Thoracic aorta (tissue), 2 donors: ENCODE measurements at places on chromosomes 11 and 22. TPM values are rescaled to one million over a fixed set of nuclear protein-coding genes. Genes with fewer than 3 reads are reported as not detected.

DNA sequence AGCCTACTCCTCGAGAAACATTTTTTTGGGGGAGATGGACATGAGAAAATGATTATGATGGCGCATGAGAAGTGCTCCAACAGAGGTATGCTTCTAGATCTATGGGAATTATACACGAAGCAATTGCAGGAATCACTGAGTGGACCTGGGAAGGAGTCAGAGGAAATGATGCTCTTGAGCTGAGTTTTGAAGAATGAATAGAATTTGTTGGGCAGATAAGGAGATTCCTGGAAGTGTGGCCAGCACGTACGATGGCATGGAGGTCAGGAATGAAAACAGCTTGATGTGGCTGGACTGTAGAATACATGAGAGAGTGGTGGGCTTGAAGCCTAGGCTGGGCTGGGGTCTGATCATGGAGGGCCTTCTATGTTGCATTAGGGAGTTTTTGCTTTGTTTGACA, 31.7 kb downstream of the ADAMTS15 start:
- no peaks in the 10 kb centered on the region for H3K27me3 ChIP-seq
- no peak for DNase-seq
- H3K4me3 ChIP-seq: no peak overlapping the region
- H3K36me3 ChIP-seq: no peaks in the 10 kb centered on the region

DNA sequence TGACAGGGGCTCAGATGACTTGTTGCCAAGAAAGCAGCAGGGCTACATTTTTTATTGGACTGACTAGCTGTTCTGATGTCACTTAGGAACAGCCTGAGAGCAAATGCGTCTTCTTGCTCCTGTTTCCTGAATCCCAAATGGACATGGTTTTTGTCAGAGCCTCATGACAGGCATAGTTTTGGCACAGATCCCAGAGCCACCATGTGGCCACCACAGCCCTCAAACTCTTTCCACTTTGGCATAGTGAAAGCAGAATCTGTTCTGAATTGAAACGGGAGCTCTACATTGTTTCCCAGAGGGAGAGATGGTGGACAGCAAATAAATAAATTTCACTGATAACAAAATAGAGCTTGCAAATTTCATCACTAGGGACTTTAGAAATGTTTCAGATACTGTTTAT, 222.2 kb downstream of the C11orf87 start:
- H3K36me3 ChIP-seq: no peaks in the 10 kb centered on the region
- H3K4me1 ChIP-seq: no peaks in the 10 kb centered on the region
- no peaks in the 10 kb centered on the region for H3K27me3 ChIP-seq

GRCh38 chr11:116176484-116177005, 596.2 kb downstream of the BUD13 start:
- no peaks in the 10 kb centered on the region for H3K4me1 ChIP-seq
- H3K4me3 ChIP-seq: no peak overlapping the region
- DNase-seq: no peak
- H3K27ac ChIP-seq: no peak overlapping the region

- H3K36me3 ChIP-seq: no peaks in the 10 kb centered on the region
- no peaks in the 10 kb centered on the region for H3K27me3 ChIP-seq
- DNase-seq: no peak
- no peaks in the 10 kb centered on the region for H3K4me1 ChIP-seq
Measured at GRCh38 chr11:59676205-59676604, 7.4 kb upstream of the PATL1 start.

- DNase-seq: no peak
- H3K4me3 ChIP-seq: peak within 1 kb of the TSS; percentile 85
- peaks cover 77% of the 10 kb centered on the region for H3K4me1 ChIP-seq
- peaks cover 21% of the 10 kb centered on the region for H3K36me3 ChIP-seq
- H3K27me3 ChIP-seq: no peaks in the 10 kb centered on the region
- peak within 1 kb of the TSS; percentile 98 for H3K27ac ChIP-seq
Measured at GRCh38 chr11:119316729-119317591, at the start of gene MCAM. Gene MCAM (minus strand): TSS chr11:119317130. CDS start chr11:119317101, 29 bp downstream.

- no peak for DNase-seq
- H3K36me3 ChIP-seq: no peaks in the 10 kb centered on the region
- no peaks in the 10 kb centered on the region for H3K4me1 ChIP-seq
- no peaks in the 10 kb centered on the region for H3K27me3 ChIP-seq
- H3K27ac ChIP-seq: no peak overlapping the region
Measured at GRCh38 chr11:86116386-86116726, 47.5 kb upstream of the PICALM start.

DNA sequence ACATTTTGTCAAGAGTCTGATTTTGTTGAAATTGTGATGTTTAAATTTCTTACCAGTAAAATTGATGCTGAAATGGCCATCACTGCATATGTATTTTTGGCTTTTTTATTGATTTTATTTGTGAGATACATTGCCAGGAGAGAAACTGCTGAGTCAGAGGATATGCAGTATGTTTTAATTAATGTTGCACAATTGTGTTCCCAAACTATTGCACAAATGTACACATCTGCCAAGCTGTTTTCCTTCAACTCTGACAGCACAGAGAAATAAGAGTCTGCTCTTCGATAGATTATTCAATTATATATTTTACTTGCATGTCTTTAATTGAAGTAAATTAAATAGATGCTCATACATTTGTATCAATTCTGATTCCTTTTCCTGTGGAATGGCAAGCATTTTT, 640.2 kb upstream of the LUZP2 start:
- DNase-seq: no peak
- no peak overlapping the region for H3K4me3 ChIP-seq
- no peaks in the 10 kb centered on the region for H3K36me3 ChIP-seq
- no peaks in the 10 kb centered on the region for H3K27me3 ChIP-seq
- H3K27ac ChIP-seq: no peak overlapping the region
- no peaks in the 10 kb centered on the region for H3K4me1 ChIP-seq

- no peak overlapping the region for H3K4me3 ChIP-seq
- H3K4me1 ChIP-seq: no peaks in the 10 kb centered on the region
- no peaks in the 10 kb centered on the region for H3K27me3 ChIP-seq
Measured at GRCh38 chr11:47327025-47327424, 25.5 kb downstream of the MYBPC3 start.

DNA sequence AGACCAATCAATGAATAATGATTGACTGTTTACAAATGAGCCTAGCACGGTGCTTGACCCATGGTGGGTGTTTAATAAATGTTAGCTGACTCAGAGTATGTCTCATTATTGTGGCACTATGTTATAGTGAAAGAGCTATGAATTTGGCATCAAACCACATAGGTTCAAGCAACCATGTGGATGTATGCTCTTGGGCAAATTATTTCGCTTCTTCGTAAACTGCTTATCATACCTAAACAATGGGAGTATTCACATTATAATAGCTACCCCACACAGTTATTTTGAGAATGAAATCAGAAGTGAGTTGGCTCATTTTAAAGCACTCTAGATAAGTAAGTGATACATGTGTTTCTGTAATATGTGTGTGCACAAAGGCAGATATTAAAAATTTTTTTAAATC, 118.7 kb upstream of the HSD17B12 start:
- peaks cover 7% of the 10 kb centered on the region for H3K4me1 ChIP-seq
- no peaks in the 10 kb centered on the region for H3K36me3 ChIP-seq
- DNase-seq: no peak
- peaks cover 9% of the 10 kb centered on the region for H3K27me3 ChIP-seq

DNA sequence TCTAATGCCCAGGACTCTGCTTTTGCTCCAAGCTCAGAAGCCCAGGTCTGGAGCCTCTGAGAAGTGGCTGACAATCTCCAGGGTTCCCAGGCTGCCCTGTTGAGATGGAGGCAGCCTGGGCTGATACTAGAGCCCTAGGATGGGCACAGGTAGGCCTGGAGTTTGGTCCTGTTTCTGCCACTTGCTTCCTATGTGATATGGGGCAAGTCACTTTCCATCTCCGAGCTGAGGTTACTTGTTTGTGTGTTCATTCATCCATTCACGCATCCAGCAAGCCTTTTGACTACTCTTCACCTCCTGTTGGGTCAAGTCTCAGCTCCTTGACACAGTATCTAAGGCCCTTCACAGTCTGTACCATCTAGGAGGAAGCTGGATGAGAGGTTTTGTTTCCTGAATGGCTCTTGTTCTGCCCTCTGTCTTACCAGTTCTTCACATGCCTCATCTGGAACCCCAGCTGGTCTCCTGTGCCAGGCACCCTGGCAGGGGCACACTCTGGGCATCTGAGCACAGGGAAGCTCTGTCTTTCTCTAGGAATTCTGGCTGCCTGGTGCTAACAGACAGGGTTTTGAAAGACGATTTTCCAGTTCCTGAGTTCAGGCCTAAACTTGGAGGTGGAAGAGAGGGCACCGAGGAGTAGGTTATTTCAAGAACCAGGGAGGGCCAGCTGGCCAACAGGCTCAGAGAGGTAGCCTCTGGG, 53.2 kb upstream of the AMPD3 start:
- H3K27me3 ChIP-seq: no peaks in the 10 kb centered on the region
- no peak overlapping the region for H3K4me3 ChIP-seq

DNA sequence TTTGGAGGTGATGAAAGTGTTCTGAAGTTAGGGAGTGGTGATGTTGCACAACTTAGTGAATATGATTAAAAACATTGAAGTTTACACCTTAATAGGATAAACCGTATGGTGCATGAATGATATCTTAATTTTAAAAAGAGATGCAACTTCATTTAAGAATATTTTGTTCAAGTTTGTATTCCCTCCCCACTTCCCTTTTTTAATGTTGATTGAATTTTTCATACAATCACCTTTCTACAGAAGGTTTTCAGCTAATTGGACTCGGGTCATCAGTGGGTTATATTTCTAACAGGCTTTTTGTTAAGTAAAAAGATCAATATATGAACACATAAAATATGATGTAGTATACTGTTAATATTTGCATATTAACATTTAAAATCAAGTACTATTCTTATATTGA, 72.6 kb downstream of the DDIAS start:
- no peak overlapping the region for H3K4me3 ChIP-seq
- no peak overlapping the region for H3K27ac ChIP-seq
- H3K4me1 ChIP-seq: no peaks in the 10 kb centered on the region
- H3K36me3 ChIP-seq: no peaks in the 10 kb centered on the region
- no peak for DNase-seq
- no peaks in the 10 kb centered on the region for H3K27me3 ChIP-seq

DNA sequence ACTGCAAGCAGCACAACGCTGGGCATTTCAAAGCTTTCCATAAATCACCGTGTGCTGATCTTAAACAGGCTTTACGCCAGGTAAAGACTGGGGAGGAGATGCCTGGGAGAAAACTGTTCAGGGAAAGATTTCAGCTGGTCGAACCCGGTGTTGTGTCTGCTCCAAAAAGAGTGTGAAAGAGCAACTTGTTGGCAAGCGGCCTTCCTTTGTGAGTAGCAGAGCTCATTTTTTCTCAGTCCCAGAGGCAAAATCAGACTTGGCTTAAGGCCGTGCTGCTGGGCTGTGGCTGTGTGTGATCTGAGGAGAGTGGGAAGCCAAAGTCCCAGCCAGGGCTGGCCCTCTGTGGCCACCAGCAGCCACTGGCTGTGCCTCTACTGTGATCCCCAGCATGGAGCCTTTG, 75.7 kb upstream of the E2F8 start:
- no peak for DNase-seq
- H3K4me1 ChIP-seq: peaks cover 8% of the 10 kb centered on the region
- H3K4me3 ChIP-seq: no peak overlapping the region

DNA sequence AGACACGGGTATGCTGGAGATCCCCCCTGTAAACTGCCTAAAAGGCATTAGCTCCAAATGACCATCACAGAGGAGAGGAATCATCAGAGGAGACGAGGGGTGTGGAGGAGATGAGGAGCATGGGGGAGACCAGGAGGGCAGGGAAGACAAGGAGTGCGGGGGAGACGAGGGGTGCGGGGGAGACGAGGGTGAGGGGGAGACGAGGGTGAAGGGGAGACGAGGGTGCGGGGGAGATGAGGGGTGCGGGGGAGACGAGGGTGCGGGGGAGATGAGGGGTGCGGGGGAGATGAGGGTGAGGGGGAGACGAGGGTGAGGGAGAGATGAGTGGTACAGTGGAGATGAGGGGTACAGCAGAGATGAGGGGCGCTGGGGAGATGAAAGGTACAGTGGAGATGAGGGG, 17.5 kb upstream of the GAL start:
- no peak overlapping the region for H3K27ac ChIP-seq
- no peaks in the 10 kb centered on the region for H3K4me1 ChIP-seq
- H3K4me3 ChIP-seq: no peak overlapping the region
- no peaks in the 10 kb centered on the region for H3K36me3 ChIP-seq
- H3K27me3 ChIP-seq: no peaks in the 10 kb centered on the region
- DNase-seq: no peak

- H3K4me1 ChIP-seq: peaks cover 4% of the 10 kb centered on the region
- H3K36me3 ChIP-seq: no peaks in the 10 kb centered on the region
- no peak overlapping the region for H3K4me3 ChIP-seq
- no peak for DNase-seq
Measured at GRCh38 chr11:64989416-64989815, 7.4 kb downstream of the BATF2 start.

DNA sequence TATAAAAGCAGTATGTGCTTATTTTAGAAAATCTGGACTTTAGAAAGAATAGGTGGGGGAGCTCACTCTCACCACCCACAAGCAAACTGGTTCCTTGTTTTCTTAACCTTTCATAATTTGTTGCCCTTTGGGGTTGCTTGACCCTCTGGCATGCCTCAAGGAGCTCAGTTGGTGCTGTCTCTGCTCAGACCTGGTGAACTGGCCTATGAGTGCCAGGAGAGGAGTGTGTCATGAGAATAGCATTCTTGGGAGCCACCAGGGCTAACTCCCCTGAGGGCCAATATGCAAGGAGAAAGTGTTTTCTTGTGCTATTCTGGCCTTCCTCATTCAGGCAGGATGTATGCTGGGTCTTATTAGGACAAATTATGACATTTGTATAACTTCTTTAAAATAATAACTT, 21.0 kb upstream of the AMOTL1 start:
- no peak overlapping the region for H3K4me3 ChIP-seq
- H3K27ac ChIP-seq: no peak overlapping the region
- H3K27me3 ChIP-seq: no peaks in the 10 kb centered on the region
- peaks cover 13% of the 10 kb centered on the region for H3K4me1 ChIP-seq
- no peaks in the 10 kb centered on the region for H3K36me3 ChIP-seq

Gene MYBPC3
- not detected for total RNA-seq

Gene CNTF
- total RNA-seq: 5.3 TPM

Gene TIMP3
- total RNA-seq: 756 TPM

Gene FGF4
- not detected for total RNA-seq

Gene SCUBE1
- total RNA-seq: 6.0 TPM

Gene KCNJ5
- 6.9 TPM for total RNA-seq

Gene CCDC73
- 0.28 TPM for total RNA-seq

Gene IZUMO1R
- total RNA-seq: not detected

Gene SMCO4
- 9.7 TPM for total RNA-seq

Gene NPAS4
- 4.2 TPM for total RNA-seq
